ENCODE measurements at places on chromosomes 2 and 18.
A peak's percentile ranks its signal among the peaks of the same experiment; 100 is the strongest.

GRCh38 chr2:123500346-123500745, 524.7 kb upstream of the CNTNAP5 start:
- no peak for DNase-seq

DNA sequence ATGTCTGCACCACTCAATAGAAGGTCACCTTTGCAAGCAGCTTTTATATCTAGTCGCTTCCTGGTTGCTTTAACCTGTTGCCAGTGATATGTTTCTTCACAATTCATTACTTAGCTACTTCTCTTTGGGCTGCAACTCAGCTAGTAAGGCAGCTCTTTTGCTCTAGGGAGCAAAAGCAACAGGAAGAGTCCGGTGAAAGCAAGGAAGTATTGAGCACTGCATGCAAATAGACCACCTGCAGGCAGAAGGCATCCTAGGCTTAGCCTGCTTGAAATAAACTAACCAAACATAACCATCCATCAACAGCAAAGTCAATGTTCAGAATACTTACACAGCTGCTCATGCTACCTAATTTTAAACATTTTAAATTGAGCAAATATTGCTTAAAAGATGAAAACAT, 529.2 kb upstream of the LINC00305 start:
- no peak for DNase-seq

GRCh38 chr2:71045865-71046548, 22.4 kb upstream of the NAGK start:
- DNase-seq = no peak

DNA sequence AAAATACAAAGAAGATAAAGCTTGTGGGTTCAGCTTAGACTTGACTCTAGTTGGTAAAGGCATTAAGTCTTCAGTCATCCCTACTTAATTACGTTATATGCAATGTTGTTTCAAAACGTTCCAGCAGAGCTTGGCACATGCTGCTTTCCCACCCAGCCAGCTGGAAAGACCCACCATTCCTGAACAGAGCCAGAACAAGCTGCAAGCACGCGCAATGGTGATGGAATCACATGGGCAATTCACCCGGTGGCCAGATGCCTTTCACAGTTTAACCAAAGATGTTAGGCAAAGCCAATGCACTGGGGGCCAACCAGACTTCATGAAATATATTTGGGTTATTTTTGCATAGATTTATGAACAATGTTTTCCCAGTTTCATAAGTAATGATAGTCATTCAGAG, 123.4 kb upstream of the CDH20 start:
- DNase-seq = no peak

GRCh38 chr2:24022975-24023575, 13.2 kb downstream of the MFSD2B start:
- DNase-seq = no peak

GRCh38 chr18:27033722-27034121, 151.4 kb downstream of the CHST9 start:
- no peak for DNase-seq

- no peak for DNase-seq
Measured at GRCh38 chr2:150383587-150383986, 103.9 kb downstream of the RND3 start.

DNA sequence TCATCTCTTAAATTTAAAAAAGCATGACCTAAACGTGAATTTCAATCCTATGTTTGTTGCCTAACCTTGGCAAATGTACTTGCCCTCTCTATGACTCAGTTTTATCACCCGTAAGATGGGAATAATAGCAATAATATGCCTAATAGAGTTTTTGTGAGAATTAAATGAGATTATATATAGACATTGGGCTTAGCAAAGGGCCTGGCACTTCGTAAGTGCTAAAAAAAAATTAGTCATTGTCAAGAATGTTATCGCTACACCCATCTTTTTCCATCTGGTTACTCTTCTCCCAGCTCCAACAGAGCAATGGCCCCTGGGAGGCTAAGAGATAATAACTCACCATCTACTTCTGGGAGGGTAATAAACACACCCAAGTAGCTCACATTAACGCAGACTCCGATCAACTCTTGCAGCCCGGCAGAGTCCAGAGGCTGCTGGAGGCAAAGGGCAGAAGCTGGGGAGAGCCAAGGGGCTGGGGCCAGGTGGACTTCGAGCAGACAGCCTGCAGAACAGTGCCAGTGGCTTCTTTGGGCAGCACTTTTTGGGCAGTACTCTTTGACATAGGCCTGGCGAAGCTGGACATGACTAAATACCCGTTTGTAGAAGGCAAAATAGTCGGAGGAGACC, 63.9 kb upstream of the STPG4 start:
- no peak for DNase-seq

GRCh38 chr2:236086971-236087465, 81.2 kb downstream of the GBX2 start:
- DNase-seq = no peak

DNA sequence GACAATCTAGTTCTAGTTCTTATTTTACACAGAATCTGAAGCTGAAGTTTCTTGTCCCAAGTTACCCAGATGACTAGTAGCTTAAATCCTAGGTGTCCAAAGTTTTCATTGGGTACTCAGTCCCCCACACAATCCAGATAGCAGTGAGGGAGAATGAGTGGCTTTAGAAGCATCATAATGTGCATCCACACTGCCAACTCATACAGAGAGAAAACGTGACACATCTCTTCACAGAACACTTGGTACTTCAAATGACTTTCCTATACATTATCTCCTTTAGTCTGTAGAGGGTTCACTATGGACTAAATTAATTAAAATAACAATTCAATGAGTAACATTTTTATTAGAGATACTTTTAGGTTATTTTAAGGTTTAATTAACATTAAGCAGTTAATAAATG, 45.2 kb downstream of the STRADB start:
- DNase-seq = no peak

GRCh38 chr2:88600038-88600465, 27.2 kb downstream of the EIF2AK3 start:
- peak; percentile 72 for DNase-seq

- no peak for DNase-seq
Measured at GRCh38 chr2:158101384-158101926, at the start of gene UPP2. TSS of gene UPP2 (plus strand) at chr2:158101876. CDS start at chr2:158102064, 188 bp downstream.

- peak; percentile 6 for DNase-seq
Measured at GRCh38 chr2:235050980-235051351, 99.1 kb downstream of the SH3BP4 start.

DNA sequence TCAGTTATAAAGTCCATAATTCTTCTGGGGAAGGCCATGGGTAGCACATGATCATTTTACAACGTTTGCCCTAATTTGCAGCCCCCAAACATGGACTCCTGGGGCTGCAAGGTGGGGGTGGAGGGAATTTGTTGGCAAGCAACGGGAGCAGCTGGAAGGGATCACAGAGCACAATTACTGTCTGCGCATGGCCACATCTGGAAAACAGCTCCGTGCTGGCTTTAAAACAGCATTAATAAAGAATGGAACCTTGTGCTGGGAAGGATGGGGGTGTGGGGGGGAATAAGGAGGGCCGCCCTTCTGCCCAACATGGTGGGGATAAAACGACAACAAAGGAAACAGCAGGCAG, 60.9 kb upstream of the SLC14A2 start:
- no peak for DNase-seq

GRCh38 chr2:164114937-164115336, 379.1 kb upstream of the FIGN start:
- DNase-seq = no peak

DNA sequence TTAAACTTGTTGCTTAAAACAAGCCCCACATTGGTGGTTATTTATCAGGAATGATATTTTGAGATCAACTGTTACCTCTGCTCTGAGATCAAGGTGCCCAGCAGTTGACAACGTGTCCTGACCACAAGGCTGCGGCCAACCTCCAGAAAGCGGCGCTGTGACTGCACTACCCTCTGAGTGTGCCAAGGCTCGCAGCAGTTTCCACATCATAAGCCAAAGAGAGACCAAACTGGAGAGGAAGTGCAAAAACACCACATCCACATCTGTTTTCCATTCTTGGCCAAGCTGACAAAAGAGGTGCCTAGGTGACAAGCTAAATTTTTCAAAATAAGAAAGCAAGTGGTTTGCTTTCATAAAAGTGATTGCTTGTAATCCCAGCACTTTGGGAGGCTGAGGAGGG, 410.8 kb upstream of the POU3F3 start:
- DNase-seq = no peak

DNA sequence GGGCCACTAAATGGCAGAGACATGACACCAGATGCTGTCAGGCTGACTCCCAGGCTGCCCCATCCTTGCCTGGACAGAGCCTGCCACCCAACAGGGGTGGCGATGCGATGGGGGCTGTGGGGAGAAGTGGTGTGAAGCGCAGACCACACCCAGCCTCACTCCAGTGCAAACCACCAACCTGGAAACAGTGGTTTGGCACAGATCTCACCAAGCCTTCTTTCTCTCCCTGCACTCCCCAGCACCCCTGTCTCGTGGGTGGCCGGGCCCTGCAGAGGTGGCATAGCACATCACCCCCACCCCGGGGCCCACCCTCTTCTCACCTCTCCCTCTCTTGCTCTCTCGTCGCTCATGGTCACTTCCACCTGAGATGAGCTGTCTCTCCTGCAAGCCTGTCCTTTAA, 32.6 kb downstream of the CIB4 start:
- no peak for DNase-seq

DNA sequence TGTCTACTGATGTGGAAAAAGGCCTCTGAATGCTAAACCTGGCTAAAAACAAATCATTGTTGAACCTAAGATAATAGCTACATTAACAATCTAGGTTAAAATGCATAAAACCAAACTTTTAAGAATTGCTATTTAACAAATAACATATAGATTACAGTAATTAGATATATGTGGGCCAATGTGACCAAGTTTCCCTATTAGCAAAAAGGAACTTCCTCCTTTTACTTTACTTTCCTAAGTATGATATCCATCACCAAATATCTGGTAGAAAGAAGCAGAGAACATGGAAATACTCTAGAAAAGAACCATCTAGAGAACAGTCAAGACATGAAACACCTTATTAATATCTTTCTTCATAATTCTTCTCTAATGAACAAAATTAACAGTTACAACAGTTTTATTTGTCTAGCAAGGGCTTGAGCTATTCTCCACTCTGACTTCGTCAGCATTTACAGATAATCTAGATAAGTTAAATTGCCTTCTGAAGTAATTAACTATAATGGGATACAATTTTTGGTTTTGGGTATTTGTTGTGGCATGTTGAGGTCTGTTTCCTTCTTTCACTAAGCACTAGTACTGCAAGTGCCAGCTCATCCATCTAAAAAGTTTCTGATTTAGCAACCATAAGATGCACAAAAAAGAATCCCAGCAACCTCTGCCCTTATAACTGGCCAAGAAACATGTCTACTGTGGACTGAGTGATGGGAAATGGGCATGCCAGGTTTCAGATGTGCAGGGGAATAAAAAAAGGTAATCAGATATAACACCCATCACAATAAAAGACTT, 53.3 kb downstream of the MEMO1 start:
- no peak for DNase-seq

GRCh38 chr2:112075490-112076260, 20.6 kb downstream of the TMEM87B start:
- no peak for DNase-seq

GRCh38 chr2:71419976-71420375, 33.4 kb upstream of the DYSF start:
- no peak for DNase-seq

- DNase-seq = no peak
Measured at GRCh38 chr18:46917803-46918600, 600 bp downstream of the KATNAL2 start.

Measured in CD4-positive, alpha-beta T cell treated with Interleukin-12 subunit alpha and Interleukin-12 subunit beta, for 1 hour (primary cell).